ENCODE measurements at places on chromosomes 13 and 19. TPM values are rescaled to one million over a fixed set of nuclear protein-coding genes. Genes with fewer than 3 reads are reported as not detected.

DNA sequence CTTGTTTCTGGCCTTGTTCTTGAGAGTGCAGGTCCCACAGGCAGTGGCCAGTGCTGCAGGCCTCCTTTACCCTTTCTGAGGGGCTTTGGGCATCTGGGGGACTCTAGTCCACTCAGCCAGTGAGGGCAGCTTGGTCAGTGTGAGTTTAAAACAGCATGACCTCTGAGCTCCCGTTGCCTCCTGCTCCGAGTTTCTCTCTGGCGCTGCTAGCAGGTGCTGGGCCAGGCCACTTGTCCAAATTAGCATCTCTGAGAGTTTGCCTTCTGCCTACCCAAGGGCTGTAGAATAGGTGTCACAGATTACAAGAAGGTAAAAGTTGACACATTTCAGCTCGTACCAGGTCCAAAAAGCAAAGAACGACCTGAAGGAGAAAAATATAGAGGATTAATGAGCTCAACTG is 105.9 kb downstream of the SIPA1L3 start:
- no peaks in the 10 kb centered on the region for H3K27me3 ChIP-seq
- H3K27ac ChIP-seq: no peak overlapping the region
- DNase-seq: no peak
- H3K4me3 ChIP-seq: no peak overlapping the region
- no peaks in the 10 kb centered on the region for H3K4me1 ChIP-seq

GRCh38 chr19:32406161-32407003 is 812 bp downstream of the DPY19L3 start:
- DNase-seq: no peak
- peaks cover 37% of the 10 kb centered on the region for H3K4me1 ChIP-seq
- H3K27ac ChIP-seq: peak overlapping the region; percentile 55
- H3K4me3 ChIP-seq: peak overlapping the region; percentile 90
- H3K36me3 ChIP-seq: peaks cover 24% of the 10 kb centered on the region

- no peak for DNase-seq
- H3K27me3 ChIP-seq: no peaks in the 10 kb centered on the region
- no peaks in the 10 kb centered on the region for H3K36me3 ChIP-seq
- H3K4me1 ChIP-seq: no peaks in the 10 kb centered on the region
- H3K4me3 ChIP-seq: no peak overlapping the region
Measured at GRCh38 chr13:76339649-76340048, 546.6 kb downstream of the KCTD12 start.

GRCh38 chr13:108919036-108919907 is 289.9 kb downstream of the MYO16 start:
- H3K27me3 ChIP-seq: no peaks in the 10 kb centered on the region
- no peak overlapping the region for H3K4me3 ChIP-seq
- no peak overlapping the region for H3K27ac ChIP-seq
- DNase-seq: no peak
- no peaks in the 10 kb centered on the region for H3K36me3 ChIP-seq
- peaks cover 22% of the 10 kb centered on the region for H3K4me1 ChIP-seq

- H3K27me3 ChIP-seq: no peaks in the 10 kb centered on the region
- H3K36me3 ChIP-seq: peaks cover 26% of the 10 kb centered on the region
- H3K27ac ChIP-seq: peak overlapping the region; percentile 84
- DNase-seq: no peak
- no peak overlapping the region for H3K4me3 ChIP-seq
Measured at GRCh38 chr19:4376028-4376670, 24.2 kb downstream of the SH3GL1 start.

- H3K4me1 ChIP-seq: no peaks in the 10 kb centered on the region
- H3K4me3 ChIP-seq: no peak overlapping the region
- H3K27me3 ChIP-seq: no peaks in the 10 kb centered on the region
- H3K36me3 ChIP-seq: no peaks in the 10 kb centered on the region
Measured at GRCh38 chr19:27889156-27889555, 1323.8 kb downstream of the UQCRFS1 start.

DNA sequence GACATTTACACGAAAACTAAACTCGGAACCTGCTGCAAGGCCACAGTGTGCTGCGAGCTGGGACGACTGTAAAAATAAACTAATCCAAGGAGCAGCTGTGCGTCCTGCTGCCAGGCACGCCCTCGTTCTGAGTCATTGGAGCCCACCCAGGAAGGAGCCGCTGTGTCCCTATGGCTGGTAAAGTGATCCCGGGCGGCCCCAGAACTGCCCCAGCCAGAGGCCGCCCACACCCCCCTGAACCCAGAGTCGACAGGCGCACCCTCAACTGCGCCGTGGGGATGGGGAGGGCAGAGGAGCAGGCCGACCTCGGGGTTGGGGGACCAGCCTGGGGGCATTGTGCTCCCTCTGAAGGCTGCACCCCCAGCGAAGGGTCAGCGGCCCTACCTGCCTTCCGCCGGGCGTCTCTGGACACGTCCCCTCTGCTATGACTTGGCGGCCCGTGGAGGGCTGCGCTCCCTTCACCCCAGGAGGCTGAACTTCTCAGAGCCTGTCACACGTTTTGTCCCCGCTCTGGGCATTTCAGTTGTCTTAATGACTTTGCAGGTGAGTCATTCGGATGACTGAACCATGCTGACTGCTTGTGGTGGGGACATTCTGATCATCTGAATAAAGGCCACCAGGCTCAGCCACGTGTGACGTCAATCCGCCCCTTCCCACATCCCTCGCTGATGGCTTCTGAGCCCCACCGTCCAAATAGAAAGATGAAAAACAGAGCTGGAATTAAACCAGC is 42.7 kb downstream of the ADPRHL1 start:
- H3K4me3 ChIP-seq: no peak overlapping the region
- peak; percentile 61 for DNase-seq
- H3K27ac ChIP-seq: no peak overlapping the region
- peaks cover 32% of the 10 kb centered on the region for H3K4me1 ChIP-seq

- H3K27me3 ChIP-seq: no peaks in the 10 kb centered on the region
- H3K4me1 ChIP-seq: peaks cover 56% of the 10 kb centered on the region
- peak within 1 kb of the TSS; percentile 67 for H3K4me3 ChIP-seq
- H3K36me3 ChIP-seq: peaks cover 5% of the 10 kb centered on the region
- peak within 1 kb of the TSS; percentile 74 for H3K27ac ChIP-seq
- DNase-seq: peak; percentile 75
Measured at GRCh38 chr19:42528354-42529247, at the start of gene CEACAM1. Gene CEACAM1 (minus strand): TSS chr19:42528481. CDS start chr19:42528374, 107 bp downstream.

- H3K27ac ChIP-seq: peak overlapping the region; percentile 98
- no peak for DNase-seq
- peaks cover 42% of the 10 kb centered on the region for H3K4me1 ChIP-seq
- peak overlapping the region; percentile 86 for H3K4me3 ChIP-seq
- H3K36me3 ChIP-seq: no peaks in the 10 kb centered on the region
Measured at GRCh38 chr13:79406597-79406908, 498 bp upstream of the RBM26 start.

- DNase-seq: no peak
- no peaks in the 10 kb centered on the region for H3K27me3 ChIP-seq
- H3K27ac ChIP-seq: no peak overlapping the region
- no peaks in the 10 kb centered on the region for H3K36me3 ChIP-seq
- H3K4me3 ChIP-seq: no peak overlapping the region
- H3K4me1 ChIP-seq: no peaks in the 10 kb centered on the region
Measured at GRCh38 chr13:82740442-82740841, 1141.8 kb downstream of the SLITRK1 start.

GRCh38 chr19:44866664-44867063 is 20.6 kb downstream of the NECTIN2 start:
- DNase-seq: no peak
- H3K27me3 ChIP-seq: no peaks in the 10 kb centered on the region

GRCh38 chr13:22092791-22093560 is 422.1 kb downstream of the FGF9 start:
- no peak for DNase-seq
- no peaks in the 10 kb centered on the region for H3K27me3 ChIP-seq
- no peaks in the 10 kb centered on the region for H3K36me3 ChIP-seq
- H3K4me1 ChIP-seq: no peaks in the 10 kb centered on the region
- no peak overlapping the region for H3K4me3 ChIP-seq
- no peak overlapping the region for H3K27ac ChIP-seq

- no peaks in the 10 kb centered on the region for H3K27me3 ChIP-seq
- H3K4me3 ChIP-seq: peak overlapping the region; percentile 31
- H3K4me1 ChIP-seq: peaks cover 28% of the 10 kb centered on the region
- H3K27ac ChIP-seq: no peak overlapping the region
Measured at GRCh38 chr19:4800591-4801081, 9.1 kb downstream of the FEM1A start.

- H3K27me3 ChIP-seq: no peaks in the 10 kb centered on the region
- no peak overlapping the region for H3K27ac ChIP-seq
- no peaks in the 10 kb centered on the region for H3K36me3 ChIP-seq
- H3K4me3 ChIP-seq: no peak overlapping the region
Measured at GRCh38 chr13:35356572-35356971, 119.9 kb downstream of the MAB21L1 start.

DNA sequence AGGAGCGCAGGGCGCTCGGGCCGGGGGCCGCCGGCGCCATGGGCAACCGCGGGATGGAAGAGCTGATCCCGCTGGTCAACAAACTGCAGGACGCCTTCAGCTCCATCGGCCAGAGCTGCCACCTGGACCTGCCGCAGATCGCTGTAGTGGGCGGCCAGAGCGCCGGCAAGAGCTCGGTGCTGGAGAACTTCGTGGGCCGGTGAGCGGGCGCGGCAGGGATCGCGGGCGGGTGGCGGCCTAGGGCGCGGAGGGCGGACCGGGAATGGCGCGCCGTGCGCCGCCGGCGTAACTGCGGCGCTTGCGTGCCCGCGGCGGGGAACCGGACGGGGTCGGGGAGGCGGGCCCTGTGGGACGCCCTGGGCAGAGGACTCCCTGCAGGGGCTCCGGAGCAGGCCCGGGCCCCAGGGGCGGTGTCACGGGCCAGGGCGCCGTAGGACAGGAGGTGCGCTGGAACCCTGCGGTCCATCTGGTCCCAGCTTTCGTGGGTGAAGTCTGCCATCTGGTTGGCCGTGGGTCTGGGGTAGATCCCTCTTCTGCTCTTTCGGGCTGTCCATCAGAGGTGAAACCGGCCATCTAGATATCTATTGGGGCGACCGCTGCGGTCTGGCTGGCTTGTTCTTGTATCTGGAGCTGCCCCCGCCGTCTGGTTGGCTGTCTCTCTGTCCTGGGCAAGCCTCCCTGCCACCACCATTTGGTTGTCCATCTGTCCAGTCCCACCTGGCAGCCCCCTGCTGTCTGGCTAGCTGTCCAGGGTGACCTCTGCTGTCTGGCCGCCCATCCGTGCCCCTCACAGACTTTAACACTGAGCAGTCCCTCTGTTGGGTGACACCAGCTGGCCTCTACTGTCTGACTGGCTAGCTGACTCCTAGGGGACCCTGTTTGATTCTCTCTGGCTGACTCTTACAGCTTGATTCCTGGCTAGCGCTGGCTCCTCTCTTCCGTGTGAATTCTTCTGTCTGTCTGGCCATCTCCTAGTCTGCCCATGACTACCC is 622 bp downstream of the DNM2 start:
- no peaks in the 10 kb centered on the region for H3K27me3 ChIP-seq
- H3K4me3 ChIP-seq: peak overlapping the region; percentile 99
- peak overlapping the region; percentile 80 for H3K27ac ChIP-seq
- H3K36me3 ChIP-seq: no peaks in the 10 kb centered on the region

DNA sequence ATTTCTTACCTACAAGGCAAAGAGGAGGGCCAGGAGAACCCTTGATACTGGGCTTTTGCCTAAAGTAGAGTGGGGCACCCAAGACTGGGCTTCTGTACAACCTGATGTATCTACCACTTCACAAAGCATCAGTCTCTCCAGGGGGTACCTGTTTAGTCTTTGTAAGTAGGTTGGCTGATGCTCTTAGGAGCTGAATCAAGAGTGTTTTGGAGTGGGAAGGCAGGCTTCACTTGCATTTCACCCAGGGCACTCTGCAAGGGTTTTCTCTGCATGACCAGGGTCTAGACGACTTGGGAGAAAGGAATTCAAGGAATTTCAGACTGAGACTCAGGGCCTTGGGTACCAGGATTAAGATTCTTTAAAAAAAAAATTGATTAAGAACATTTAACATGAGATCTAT is 361.5 kb downstream of the RFC3 start:
- H3K36me3 ChIP-seq: no peaks in the 10 kb centered on the region
- DNase-seq: no peak
- peaks cover 6% of the 10 kb centered on the region for H3K27me3 ChIP-seq

- H3K4me3 ChIP-seq: no peak overlapping the region
- H3K27ac ChIP-seq: no peak overlapping the region
Measured at GRCh38 chr13:23146811-23147625, 33.8 kb upstream of the SGCG start.

DNA sequence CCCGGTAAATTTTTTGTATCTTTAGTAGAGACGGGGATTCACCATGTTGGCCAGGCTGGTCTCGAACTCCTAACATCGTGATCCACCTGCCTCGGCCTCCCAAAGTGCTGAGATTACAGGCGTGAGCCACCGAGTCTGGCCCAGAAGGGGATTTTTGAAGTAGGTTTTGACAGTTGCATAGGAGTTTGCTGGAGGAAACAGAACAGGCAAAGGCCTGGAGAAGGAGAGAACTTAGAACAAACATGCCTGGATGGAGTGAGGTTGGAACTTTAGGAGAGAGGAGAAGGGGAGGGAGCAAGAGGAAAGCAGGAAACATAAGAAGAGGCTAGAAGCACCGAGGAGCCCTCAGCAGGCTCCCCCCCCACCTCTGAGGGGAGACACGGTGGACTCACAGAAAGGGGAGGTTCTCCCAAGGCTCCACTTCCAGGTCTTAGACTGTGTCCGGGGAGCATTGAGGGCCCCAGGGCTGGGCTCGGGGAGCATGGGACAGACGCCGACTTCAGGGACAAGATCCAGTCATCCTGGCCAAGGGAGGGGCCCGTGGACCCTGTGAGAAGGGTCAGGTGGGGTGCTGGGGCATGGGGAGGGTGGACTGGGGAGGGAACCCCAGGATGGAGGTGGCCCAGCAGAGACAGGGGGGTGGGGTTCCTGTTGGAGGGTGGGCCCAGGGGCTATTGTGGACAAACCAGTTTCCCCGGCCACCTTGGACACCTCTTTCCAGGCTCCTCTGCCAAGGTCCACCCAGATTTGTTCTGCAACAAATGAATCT is 1.8 kb upstream of the FBN3 start:
- H3K27me3 ChIP-seq: peaks cover 10% of the 10 kb centered on the region
- no peak for DNase-seq
- no peak overlapping the region for H3K27ac ChIP-seq
- peaks cover 79% of the 10 kb centered on the region for H3K4me1 ChIP-seq

- H3K4me3 ChIP-seq: no peak overlapping the region
- no peak overlapping the region for H3K27ac ChIP-seq
- H3K4me1 ChIP-seq: peaks cover 9% of the 10 kb centered on the region
- no peak for DNase-seq
- H3K36me3 ChIP-seq: no peaks in the 10 kb centered on the region
- H3K27me3 ChIP-seq: no peaks in the 10 kb centered on the region
Measured at GRCh38 chr13:30191491-30192100, 115.8 kb downstream of the KATNAL1 start.

SLC25A42 gene
- total RNA-seq: 18.3 TPM

BRME1 gene
- total RNA-seq: 0.84 TPM

CGB8 gene
- not detected for total RNA-seq

ZNF563 gene
- total RNA-seq: 19.5 TPM

ZNF180 gene
- 13.4 TPM for total RNA-seq

KLF1 gene
- total RNA-seq: not detected

AMER2 gene
- not detected for total RNA-seq

TMEM86B gene
- 9.6 TPM for total RNA-seq

All from HepG2 (cell line).